ENCODE measurements at places on chromosomes 5 and 9.
A peak's percentile ranks its signal among the peaks of the same experiment; 100 is the strongest.

DNA sequence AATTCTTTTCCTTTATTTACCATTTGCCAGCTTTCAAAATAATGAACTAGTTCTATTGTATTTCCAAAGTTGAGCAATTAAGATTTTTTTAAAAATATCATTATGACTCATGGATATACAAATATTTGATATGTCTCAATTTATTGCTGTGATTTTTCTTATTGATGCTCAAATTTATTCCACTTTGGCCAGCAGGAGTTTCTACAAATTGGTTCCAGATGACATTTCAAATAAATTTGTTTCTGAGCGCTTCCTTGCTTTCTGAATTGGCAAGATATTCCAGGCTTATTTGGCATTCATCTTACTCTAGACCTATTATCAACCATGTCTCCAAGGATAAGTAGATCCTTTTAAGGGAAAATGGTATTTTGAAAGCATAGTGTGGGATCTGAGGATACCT is 58.5 kb upstream of the TJP2 start:
- no peak for DNase-seq

DNA sequence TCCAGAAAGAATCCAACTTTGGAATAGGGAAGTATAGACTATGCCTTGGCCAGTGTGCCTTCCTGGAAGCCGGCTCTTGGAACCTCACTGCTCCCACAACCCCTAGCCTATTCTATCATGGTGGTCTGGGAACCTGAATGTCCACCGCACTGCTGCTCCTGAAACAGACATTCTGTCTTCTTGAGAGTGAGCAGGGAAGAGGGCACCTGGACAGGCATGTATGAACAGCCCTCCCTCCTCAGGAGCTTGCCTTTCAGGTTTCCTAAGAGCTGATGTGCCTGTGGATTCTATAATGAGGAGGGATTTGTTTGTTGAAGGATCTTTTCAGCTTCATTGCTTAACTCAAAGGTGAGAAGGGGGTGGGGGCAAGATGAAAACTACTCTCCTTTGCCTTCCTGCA is 55.1 kb upstream of the XPA start:
- no peak for DNase-seq

DNA sequence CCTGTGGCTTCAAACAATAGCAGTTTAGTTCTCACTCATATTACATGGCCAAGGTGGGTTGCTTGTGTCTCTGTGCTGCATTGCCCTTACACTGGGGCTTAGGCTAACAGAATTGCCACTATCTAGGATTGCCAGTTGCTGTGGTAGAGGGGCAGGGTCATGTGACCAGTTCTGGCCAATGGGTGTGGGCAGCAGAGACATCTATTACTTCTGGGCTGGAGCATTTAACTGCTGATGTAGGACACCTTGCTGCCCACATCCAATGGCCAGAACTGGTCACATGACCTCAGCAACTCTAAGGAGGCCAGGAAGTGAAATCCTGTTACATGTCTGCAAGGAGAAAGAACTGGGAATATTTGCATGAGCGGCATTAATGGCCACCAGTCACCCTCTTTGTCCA is 199.3 kb downstream of the C9orf152 start:
- DNase-seq, result no peak

GRCh38 chr9:109652971-109653370 is 127.0 kb upstream of the PALM2AKAP2 start:
- DNase-seq, result peak; percentile 63

DNA sequence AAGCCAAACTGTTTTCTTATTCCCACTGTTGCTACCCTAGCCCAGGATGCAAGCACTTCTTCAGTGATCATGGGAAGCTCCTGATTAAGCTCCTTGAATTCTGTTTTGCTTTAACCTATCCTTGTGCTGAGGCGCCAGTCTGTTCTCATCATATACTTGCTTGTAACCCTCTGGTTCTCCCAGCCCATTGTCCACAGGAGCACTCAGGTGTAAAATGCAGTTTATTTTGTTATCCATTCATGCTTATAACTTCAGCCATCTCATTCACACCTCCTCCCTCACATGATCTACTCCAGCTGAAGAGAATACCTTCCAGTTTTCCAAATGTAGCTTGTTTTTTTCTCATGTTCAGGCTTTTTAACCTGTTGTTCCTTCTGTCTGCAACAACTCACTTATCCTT is 402.1 kb upstream of the BRINP1 start:
- no peak for DNase-seq

- no peak for DNase-seq
These were observed 9.3 kb upstream of the PFDN1 start for GRCh38 chr5:140312067-140312790.

- no peak for DNase-seq
These were observed 615 bp downstream of the ATG10 start for GRCh38 chr5:81972492-81972783.

DNA sequence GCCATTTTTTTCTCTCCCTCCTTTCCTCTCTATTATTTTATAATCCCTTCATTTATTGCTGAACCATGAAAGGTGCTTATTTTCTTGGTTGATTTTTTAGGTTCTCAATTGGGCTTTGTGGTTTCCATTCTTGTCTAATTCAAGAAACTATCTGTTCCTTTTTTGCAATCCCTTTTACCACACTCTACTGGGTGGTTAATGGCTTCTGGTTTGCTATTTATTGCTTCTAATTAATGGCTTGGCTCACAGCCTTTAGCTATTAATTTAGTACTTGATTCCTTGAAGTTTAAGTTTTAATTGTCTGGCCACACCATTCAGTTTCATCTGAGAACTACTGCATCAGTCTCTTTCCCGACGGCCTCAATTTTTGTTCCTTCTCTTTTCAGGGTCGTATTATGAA is 5.6 kb downstream of the FRRS1L start:
- DNase-seq, result no peak

DNA sequence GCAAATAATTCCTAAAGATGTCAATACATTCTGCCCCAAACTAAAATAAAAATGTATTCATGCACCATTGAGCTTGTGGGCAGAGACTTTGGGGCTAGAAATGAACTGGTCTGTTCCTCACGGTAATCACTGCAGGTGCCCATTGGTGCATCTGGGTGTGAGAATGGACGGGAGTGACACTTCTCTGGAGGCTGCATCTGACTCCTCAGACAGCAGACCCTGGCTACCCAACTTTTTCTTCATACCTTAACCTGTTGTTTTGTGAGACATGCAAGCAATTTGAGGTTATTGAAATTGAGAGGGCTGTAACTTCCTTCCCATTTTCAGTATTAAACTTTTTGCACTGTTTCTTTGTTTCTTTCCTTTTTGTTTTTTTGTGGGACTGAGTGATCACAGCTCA is 333.4 kb downstream of the ICE1 start:
- DNase-seq, result no peak

- DNase-seq, result no peak
These were observed 251.7 kb downstream of the DENND1A start for GRCh38 chr9:123678038-123678877.

GRCh38 chr9:135687216-135687615 is 12.1 kb downstream of the SOHLH1 start:
- DNase-seq, result no peak

DNA sequence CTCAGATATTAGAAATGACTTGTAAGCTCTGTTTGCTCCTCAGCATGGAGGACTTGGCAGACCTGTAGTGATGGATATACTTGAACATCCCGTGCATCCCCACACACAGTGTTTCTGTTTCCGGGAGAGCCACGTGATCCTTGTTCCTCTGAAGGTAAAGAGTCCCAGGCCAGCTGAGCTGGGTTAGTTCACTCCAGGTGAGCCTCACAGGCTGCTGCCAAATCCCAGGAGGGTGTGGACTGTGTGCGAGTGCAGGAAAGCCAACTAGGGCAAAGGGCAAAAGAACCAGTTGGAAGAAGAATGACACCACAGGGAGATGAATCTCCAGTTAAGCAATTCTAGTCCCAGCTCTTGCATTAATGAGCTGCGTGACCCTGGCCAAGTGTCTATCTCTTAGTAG is 10.4 kb upstream of the TOMM5 start:
- no peak for DNase-seq

- no peak for DNase-seq
These were observed 253.1 kb upstream of the IRX4 start for GRCh38 chr5:2135833-2136232.

GRCh38 chr5:115838885-115839518 is 2.4 kb downstream of the ATG12 start:
- DNase-seq, result no peak

DNA sequence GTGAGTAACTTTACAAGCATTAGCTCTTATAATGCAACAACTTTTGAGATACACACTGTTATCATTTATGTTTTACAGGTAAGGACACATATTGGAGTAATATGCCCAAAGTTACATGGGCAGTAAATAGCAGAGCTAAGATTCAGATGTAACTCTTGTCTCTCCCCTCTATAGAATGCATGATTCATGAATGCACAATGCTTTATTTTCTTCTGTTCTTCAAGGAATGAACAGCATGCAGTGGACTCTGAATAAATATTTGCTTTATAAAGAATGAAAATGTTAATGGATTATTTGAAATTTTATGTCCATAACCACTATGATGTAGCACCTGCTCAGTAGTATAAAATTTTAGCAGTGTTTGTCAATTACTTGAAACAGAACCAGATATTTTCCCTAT is 629.5 kb downstream of the KCTD16 start:
- DNase-seq, result no peak

- DNase-seq, result peak; percentile 76
These were observed 27.5 kb downstream of the SH3TC2 start for GRCh38 chr5:149035372-149035790.

DNA sequence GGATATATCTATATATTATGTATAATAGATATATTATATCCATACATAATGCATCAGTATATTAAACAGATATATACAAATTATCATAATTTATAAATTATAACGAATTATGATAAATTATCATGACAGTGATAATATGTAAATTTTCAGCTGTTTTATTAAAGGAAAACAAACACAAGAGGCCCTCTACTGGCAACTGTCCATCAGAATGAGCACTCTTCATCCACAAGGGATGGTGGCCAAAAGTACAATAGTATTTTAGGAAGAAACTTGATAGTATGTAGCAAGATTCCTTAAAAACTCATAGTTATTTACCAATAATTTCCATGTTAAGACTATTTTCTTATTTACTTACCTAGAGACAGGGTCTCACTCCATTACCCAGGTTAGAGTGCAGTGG is 113.3 kb upstream of the LPAR1 start:
- no peak for DNase-seq

DNA sequence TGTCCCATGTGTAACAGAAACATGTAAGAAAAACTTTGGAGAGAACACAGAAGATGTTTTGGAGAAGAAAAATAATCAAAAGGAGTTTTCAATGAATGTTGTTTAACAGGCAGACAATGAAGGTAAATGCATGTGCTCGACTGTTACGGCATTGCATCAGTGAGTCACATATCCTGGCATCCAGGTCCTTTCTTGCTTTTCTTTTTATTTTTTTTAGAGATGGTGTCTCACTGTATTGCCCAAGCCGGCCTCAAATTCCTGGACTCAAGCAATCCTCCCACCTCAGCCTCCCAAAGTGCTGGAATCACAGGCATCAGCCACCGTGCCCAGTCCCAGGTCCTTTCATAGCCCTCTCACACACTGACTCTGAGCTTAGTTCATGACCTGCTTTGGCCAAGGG is 181.8 kb downstream of the DTWD2 start:
- DNase-seq, result no peak

DNA sequence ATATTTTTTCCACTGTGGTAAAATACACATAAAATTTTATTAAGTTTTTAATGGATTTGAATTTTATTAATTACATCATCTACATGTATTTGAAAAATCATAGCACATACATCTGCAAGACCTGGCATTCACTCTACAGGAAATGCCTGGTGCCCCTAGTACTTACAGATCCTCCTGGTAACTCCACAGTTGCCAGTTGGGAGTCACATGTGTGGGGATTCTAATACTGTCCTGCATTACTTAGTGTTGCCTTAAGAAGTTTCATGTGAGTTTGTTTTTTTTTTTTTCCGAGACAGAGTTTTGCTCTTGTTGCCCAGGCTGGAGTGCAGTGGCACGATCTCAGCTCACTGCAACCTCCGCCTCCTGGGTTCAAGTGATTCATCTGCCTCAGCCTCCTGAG is 18.1 kb downstream of the KDM3B start:
- no peak for DNase-seq

- DNase-seq, result no peak
These were observed 169.2 kb downstream of the RAB3C start for GRCh38 chr5:58752104-58752503.

GRCh38 chr9:21336457-21336856 is 1.3 kb upstream of the KLHL9 start:
- DNase-seq, result no peak

GRCh38 chr9:80074439-80074838 is 502.7 kb downstream of the TLE4 start:
- DNase-seq, result no peak

GRCh38 chr5:61286446-61287132 is 45.5 kb upstream of the ZSWIM6 start:
- no peak for DNase-seq

DNA sequence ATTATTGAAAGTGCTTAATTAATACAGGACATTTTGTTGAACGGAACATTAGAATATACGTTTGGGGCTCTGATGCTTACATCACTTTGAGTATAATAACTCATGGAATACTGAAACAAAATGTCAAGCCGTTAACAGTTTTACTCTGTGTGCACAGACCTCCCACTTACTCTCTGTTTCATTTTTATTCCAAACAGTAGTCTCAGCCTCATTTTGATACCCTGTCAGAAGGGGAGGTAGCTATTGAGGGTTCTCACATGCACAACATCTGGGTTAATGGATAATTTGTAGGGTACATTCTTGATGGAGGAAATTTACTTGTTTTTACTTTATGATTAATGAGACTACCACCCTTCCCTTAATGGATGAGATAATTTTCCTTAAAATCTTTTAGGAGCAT is 59.0 kb downstream of the SCAMP1 start:
- peak; percentile 34 for DNase-seq

DNA sequence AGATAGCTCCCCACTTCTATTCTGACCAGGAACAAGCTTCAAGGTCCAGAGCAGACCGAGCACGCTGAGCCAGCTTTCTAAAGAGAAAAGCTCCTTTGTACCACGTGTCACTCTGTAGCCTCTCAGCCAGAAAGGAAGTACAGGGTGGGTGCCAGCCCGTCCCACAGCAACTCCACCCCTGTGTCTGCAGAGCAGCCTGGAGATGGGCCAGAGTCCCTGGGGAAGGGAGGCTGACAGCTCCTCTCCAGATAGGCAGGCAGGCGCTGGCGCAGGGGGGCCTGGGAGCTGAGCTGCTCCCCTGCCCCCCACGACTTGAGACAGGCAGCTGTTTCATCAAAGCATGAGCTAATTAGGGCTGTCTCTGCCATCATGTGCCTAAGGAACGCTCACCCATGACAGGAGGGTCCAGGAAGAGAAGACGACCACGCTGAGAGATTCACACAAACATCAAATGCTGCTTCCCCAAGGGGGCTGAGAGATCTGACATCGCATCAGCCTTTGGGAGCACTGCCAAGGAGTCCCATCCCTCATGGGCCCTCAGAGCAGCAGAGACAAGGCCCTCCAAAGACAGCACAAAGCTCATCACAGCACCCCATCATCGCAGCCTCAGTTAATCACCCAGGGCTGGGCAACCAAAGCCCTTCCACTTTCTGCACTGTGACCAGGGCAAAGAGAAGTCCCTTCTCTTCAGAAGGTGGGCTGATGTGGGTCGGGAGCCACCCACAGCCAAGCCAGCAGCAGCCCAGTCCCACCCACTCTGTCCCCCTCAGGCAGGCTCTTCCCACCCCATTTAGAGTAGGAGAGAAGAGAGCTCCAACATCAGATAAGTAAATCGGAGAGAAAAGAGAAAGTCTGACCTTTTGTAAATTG is 78.5 kb upstream of the LRRTM2 start:
- peak; percentile 91 for DNase-seq
